ENCODE measurements at places on chromosomes 12 and 14. TPM values are rescaled to one million over a fixed set of nuclear protein-coding genes. Genes with fewer than 3 reads are reported as not detected.
A peak's percentile ranks its signal among the peaks of the same experiment; 100 is the strongest.

DNA sequence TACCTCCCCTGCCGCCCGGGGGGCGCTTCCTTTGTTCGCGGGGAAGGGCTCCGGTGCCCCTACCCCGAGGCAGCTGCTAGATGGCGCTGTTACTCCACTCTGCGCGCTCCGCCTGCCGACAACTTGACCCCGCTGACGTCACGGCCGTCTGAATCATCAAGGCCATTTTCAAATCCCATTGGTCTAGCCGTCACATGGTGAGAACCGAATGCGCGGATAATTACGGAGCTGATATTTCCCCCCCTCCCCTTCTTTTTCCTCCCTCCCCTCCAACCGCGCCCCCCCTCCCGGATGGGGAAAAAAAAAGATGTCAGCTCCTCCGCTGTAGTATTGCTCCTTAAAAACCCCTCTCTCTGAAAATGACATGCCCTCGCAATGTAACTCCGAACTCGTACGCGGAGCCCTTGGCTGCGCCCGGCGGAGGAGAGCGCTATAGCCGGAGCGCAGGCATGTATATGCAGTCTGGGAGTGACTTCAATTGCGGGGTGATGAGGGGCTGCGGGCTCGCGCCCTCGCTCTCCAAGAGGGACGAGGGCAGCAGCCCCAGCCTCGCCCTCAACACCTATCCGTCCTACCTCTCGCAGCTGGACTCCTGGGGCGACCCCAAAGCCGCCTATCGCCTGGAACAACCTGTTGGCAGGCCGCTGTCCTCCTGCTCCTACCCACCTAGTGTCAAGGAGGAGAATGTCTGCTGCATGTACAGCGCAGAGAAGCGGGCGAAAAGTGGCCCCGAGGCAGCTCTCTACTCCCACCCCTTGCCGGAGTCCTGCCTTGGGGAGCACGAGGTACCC, at the start of gene HOXC10:
Gene HOXC10, plus strand, starts transcription at position 246 of the 791 bp plus-strand sequence. Its CDS starts 114 bp downstream, at position 360.
- H3K27ac ChIP-seq = no peak within 1 kb of the TSS
- peaks cover 91% of the 10 kb centered on the region for H3K27me3 ChIP-seq
- H3K4me1 ChIP-seq = no peaks in the 10 kb centered on the region
- H3K4me3 ChIP-seq = no peak within 1 kb of the TSS

- peaks cover 14% of the 10 kb centered on the region for H3K4me1 ChIP-seq
- H3K4me3 ChIP-seq = no peak overlapping the region
- no peak overlapping the region for H3K27ac ChIP-seq
- peaks cover 32% of the 10 kb centered on the region for H3K27me3 ChIP-seq
Observed at GRCh38 chr14:23175823-23176222, 7.6 kb downstream of the SLC7A8 start.

DNA sequence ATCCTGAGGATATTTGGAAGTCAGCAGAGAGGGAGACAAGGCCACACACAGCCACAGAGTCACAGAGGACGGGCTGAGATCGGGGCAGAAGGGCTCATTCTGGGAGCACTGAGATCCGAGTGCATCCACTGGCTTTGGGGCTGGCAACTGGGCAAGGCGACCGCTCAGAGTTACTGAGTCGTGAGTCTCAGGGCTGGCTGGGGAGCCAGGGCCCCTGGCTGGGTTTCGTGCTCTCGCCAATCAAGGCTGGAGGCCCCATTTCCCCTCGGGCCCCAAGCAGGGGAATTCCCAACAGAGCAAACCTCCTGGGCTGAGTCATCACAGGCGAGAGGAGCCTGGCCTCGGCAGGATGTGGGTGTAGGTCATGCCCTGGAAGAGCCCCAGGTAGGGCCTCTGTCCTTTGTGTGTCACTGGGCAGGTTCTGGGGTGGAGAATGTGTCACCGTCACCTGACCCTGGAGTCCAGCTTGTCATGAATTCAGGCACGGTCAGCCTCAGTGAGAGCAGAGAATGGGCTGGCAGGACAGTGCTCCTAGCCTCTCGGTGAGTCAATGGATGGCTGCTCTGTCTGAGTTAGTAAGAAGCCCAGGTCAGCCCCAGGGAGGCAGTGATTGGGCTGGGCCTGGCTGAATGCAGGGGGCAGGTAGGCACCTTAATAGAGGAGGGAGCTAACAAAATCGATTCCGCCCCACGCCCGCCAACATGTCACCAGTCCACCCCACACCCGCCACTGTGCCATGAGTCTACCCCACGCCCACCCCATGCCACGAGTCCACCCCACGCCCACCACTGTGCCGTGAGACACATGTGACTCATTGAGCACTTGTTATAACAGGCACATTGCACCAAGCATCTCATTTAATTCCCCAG, 16.9 kb downstream of the ASB2 start:
- H3K27me3 ChIP-seq = peaks cover 14% of the 10 kb centered on the region
- no peak overlapping the region for H3K4me3 ChIP-seq
- H3K36me3 ChIP-seq = peaks cover 3% of the 10 kb centered on the region
- peak overlapping the region; percentile 60 for H3K27ac ChIP-seq
- DNase-seq = no peak

GRCh38 chr14:28373721-28374120, 392.9 kb upstream of the FOXG1 start:
- H3K36me3 ChIP-seq = peaks cover 2% of the 10 kb centered on the region
- H3K27ac ChIP-seq = no peak overlapping the region
- no peaks in the 10 kb centered on the region for H3K27me3 ChIP-seq
- H3K4me3 ChIP-seq = no peak overlapping the region
- no peak for DNase-seq

GRCh38 chr14:69373104-69373503, 25.0 kb downstream of the ERH start:
- peaks cover 24% of the 10 kb centered on the region for H3K36me3 ChIP-seq
- DNase-seq = no peak
- no peaks in the 10 kb centered on the region for H3K4me1 ChIP-seq
- H3K4me3 ChIP-seq = no peak overlapping the region

- no peaks in the 10 kb centered on the region for H3K27me3 ChIP-seq
- H3K36me3 ChIP-seq = no peaks in the 10 kb centered on the region
- no peak overlapping the region for H3K4me3 ChIP-seq
- DNase-seq = no peak
- H3K4me1 ChIP-seq = peaks cover 19% of the 10 kb centered on the region
- H3K27ac ChIP-seq = no peak overlapping the region
Observed at GRCh38 chr12:108914121-108914531, 34.2 kb downstream of the DAO start.

DNA sequence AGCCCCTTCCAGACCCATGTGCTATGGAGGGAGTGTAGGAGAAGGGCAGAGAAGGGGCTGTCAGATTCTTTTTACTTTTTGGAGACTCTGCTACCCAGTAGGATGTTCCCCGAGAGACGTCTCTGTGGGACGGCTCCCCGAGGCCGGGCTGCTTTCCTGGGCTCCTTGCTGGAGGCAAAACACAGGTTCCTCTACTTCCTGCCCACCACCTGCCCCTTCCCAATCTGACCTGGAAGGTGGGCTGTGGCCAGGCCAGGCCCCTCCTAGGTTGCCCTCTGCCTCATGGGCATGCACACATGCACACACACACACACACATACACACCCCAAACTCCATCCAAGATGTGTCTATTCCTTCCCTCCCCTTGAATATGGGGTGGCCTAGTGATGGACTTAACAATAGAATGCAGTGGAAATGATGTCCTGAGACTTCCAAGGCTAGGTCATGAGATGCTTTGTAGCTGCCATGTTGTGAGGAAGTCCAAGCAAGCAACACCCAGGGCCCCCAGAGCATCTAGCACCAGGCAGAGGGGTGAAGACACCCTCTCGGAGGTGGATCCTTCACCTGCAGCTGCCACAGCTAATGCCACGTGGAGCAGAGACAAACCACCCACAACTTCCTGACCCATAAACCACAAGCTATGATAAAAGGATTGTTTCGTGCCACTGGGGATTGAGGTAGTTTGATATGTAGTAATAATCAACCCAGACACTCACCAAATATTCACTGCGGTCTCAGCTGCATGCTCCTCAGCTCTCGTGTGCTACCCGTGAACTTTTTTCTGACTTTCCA, 1.6 kb upstream of the ASB2 start:
- H3K4me3 ChIP-seq = no peak overlapping the region
- DNase-seq = no peak
- no peak overlapping the region for H3K27ac ChIP-seq
- peaks cover 2% of the 10 kb centered on the region for H3K36me3 ChIP-seq
- H3K4me1 ChIP-seq = peaks cover 26% of the 10 kb centered on the region

- H3K4me1 ChIP-seq = no peaks in the 10 kb centered on the region
- no peaks in the 10 kb centered on the region for H3K27me3 ChIP-seq
- DNase-seq = no peak
- H3K27ac ChIP-seq = no peak overlapping the region
- no peaks in the 10 kb centered on the region for H3K36me3 ChIP-seq
- H3K4me3 ChIP-seq = no peak overlapping the region
Observed at GRCh38 chr14:29028973-29029582, 262.5 kb downstream of the FOXG1 start.

DNA sequence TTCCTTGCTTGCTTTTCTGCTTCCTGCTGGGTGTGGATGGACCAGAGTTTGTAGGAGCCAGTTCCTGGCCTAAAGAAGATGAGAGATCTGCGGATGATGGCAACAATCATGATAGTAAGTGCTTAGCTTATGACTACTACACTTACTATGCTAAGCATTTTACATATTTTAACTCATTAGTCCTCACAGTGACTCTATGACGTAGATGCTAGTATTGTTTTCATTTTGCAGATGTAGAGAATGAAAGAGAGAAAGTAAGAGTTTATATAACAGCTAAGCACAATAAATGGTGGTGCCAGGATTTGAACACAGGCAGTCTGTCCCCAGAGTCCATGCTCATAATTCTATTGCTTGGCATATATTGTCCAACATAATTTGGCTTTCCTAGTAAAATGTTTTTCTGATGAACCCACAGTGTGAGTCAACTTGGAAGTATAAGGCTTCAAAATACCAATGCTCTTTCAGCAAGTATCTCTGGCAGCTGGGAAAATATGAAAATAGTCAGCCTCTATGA, 363.2 kb upstream of the DDHD1 start:
- DNase-seq = no peak
- H3K4me1 ChIP-seq = peaks cover 16% of the 10 kb centered on the region
- H3K36me3 ChIP-seq = peaks cover 1% of the 10 kb centered on the region
- H3K27me3 ChIP-seq = no peaks in the 10 kb centered on the region
- H3K27ac ChIP-seq = no peak overlapping the region
- H3K4me3 ChIP-seq = no peak overlapping the region

DNA sequence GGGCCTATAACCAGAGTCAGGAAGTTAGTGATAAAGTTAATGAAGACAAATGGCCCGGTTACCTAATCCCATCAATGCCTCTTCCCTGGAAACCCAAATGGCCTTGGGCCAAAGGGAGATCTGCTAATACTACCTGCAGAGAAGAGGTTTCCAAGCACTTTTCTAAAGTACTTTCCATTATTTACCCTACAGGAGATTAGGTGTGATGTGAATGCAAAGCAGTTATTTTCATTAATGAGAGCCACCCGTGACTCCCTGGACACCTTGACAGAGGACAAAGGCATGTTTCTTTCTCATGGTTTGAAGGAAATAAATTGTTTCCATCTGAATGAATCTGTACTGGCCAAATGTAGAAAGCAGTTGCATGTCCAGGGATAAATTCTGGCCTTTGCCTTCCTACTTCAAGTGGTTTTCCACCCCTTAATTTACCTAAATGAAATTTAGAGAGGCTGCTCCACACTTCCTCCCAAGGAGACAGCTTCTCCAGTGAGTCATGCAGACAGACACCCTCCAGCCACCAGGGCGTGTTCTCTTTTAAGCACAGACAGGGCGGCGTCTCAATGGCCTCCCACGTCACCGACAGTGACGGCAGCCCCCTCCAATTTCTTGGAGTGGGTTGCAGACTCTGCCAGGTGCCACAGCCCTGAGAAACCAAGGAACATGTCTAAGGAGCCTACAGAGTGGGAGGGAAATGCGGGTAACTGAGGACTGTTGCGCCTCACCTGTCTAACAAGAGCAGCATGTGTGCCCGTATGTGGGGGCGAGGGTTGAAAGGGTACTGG, 43.9 kb upstream of the GNPNAT1 start:
- H3K4me1 ChIP-seq = peaks cover 71% of the 10 kb centered on the region
- H3K4me3 ChIP-seq = peak overlapping the region; percentile 57
- peak; percentile 87 for DNase-seq
- H3K36me3 ChIP-seq = no peaks in the 10 kb centered on the region
- peak overlapping the region; percentile 98 for H3K27ac ChIP-seq

DNA sequence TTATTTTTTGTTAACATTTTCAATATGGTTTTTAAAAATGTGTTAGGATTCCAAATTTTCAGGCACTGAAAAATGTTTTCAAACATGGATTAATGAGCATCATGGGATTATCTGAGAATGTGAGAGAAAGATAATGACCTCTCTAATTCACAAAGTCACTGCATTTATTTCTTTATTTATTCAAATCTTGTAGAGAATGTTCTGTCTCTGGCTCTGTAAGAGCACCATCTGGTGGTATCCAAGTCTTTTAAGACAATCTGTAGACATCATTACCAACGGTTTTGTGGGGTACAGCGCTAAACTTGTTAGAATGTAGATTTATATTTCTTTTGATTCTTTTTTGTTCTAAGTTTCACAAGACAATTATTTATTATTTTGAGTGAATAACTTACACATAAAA, 956.0 kb upstream of the NOVA1 start:
- no peak for DNase-seq
- no peaks in the 10 kb centered on the region for H3K27me3 ChIP-seq
- no peak overlapping the region for H3K27ac ChIP-seq
- H3K4me1 ChIP-seq = no peaks in the 10 kb centered on the region

GRCh38 chr12:116423094-116423493, 136.1 kb upstream of the MAP1LC3B2 start:
- H3K4me3 ChIP-seq = no peak overlapping the region
- no peak for DNase-seq
- no peaks in the 10 kb centered on the region for H3K27me3 ChIP-seq
- peak overlapping the region; percentile 8 for H3K27ac ChIP-seq
- H3K4me1 ChIP-seq = peaks cover 39% of the 10 kb centered on the region

Gene TAS2R42
- total RNA-seq = not detected

Gene TAS2R13
- 0.49 TPM for total RNA-seq

Gene GALNT16
- 34.4 TPM for total RNA-seq

Gene MRPL52
- total RNA-seq = 74.7 TPM

Gene NR2C1
- 34.3 TPM for total RNA-seq

Data from chondrocyte (in vitro differentiated cells).